Fibroblast of upper back skin (primary cell): ENCODE measurements at places on chromosomes 13 and 19.

DNA sequence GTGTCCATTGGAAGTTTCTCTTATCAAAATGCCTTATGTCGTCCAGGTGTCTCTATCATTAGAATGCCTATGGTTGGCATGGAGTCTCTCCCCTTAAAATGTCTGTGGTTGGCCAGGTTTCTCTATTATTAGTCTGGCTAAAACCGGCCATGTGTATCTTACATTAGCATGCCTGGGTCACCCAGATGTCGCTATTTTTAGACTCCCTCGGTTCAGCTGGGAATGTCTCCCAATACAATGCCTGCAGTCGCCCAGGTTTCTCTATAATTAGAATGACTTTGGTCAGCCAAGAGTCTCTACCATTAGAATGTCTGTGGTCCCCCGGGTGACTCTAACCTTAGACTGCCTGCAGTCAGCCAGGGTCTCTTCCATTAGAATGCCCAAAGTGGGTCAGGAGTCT, 1536.1 kb downstream of the UQCRFS1 start:
- DNase-seq: no peak

DNA sequence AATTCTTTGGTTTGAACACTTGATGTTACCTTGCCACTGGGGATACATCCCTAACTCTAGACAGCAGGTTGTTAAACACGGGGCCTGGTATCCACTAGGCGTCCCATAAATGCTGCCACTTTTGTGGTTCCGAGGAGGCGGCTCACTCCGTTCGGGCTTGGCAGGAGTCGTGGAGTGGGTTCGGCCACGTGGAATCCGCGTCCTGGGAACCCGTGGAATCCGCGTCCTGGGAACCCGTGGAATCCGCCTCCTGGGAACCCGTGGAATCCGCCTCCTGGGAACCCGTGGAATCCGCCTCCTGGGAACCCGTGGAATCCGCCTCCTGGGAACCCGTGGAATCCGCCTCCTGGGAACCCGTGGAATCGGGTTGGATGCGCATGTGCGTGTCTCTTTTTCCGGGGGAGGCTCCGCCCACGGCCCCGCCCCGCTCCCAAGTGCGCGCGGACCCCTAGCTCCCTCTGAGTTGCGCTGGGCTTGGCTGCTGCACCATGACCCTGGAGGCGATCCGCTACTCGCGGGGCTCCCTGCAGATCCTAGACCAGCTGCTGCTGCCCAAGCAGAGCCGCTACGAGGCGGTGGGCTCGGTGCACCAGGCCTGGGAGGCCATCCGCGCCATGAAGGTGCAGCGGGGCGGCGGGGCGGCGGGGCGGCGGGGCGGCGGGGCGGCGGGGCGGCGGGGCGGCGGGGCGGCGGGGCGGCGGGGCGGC, at the start of gene MRI1:
TSS of gene MRI1 (plus strand) at position 422 of the 707 bp plus-strand sequence. CDS start at position 489, 67 bp downstream.
- DNase-seq: peak; percentile 67

- DNase-seq: peak; percentile 22
Observed at GRCh38 chr13:24911133-24911908, 147.4 kb downstream of the RNF17 start.

GRCh38 chr13:74190999-74191398, 56.8 kb upstream of the KLF12 start:
- DNase-seq: no peak

DNA sequence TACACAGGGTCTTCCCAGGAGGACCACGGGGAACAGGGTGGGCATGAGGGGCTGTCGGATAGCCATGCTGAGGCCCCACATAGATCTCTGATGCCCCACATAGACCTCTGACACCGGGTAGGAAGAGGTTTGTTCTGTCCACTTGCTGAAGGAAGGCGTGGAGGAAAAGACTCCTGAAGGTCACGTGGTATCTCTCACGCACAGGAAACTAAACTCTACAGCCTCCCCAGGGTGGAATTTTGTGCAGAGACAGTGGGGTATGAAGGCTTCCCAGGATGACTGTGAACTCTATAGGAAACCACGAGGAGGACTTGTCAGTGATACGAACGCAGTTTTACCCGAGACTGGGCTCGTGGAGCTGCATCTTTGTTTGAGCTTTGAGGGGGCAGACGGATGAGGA, 2.8 kb downstream of the EVI5L start:
- no peak for DNase-seq

GRCh38 chr13:73168953-73169401, 110.2 kb downstream of the KLF5 start:
- DNase-seq: peak; percentile 85

- no peak for DNase-seq
Observed at GRCh38 chr13:83531022-83531421, 351.3 kb downstream of the SLITRK1 start.

- no peak for DNase-seq
Observed at GRCh38 chr19:48010932-48011758, 16.7 kb downstream of the ELSPBP1 start.

- no peak for DNase-seq
Observed at GRCh38 chr19:944171-944567, 18.3 kb downstream of the ARID3A start.

DNA sequence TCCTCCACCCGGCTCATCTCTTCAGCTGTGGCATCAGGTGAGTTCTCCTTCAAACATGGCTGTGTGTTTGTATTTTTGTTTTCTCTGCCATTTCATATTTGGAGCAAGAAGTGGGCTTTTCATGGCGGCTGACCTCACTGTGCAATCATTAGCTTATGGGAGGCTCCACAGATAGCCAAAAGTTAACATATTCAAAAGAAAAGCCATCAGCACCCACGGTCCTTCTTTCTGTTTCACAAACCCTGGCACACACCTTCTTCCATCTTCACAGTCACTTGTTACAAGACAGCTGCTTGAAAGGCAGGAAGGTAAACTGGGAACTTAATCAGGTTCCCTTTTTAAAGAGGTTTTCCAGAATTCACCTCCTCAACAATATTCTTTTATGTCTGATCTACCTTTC, 69.3 kb upstream of the ATP12A start:
- no peak for DNase-seq

DNA sequence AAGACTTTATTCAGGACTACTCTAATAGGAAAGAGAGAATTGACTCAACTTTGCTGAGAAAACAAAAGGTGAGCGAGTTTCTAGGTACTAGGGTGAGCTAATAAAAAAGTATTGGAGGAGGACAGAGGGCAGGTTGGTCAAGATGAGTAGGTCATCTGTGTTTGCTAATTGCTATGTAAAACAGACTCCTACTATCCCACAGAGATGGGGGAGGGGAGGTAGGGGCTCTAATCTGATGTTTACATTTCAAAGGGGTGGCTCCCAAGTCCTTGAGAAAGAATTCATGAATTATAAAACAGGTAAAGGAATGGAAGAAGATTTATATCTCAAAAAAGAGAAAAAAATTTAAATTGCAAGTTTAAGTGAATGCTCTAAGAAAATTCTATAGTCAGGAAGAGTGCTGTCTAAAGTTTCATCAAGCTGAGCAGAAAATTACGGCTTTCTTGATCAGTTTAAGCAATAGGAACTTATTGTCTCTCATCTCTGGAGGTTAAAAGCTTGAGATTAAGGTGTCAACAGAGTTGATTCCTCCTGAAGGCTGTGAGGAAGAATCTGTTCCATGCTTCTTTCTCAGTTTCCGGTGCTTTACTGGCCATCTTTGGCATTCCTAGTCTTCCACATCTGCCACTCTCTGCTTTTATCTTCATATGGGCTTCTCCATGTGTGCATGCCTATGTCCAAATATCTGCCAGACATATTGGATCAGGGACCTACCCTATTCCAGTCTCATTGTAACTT, 790.3 kb downstream of the SLITRK5 start:
- no peak for DNase-seq

DNA sequence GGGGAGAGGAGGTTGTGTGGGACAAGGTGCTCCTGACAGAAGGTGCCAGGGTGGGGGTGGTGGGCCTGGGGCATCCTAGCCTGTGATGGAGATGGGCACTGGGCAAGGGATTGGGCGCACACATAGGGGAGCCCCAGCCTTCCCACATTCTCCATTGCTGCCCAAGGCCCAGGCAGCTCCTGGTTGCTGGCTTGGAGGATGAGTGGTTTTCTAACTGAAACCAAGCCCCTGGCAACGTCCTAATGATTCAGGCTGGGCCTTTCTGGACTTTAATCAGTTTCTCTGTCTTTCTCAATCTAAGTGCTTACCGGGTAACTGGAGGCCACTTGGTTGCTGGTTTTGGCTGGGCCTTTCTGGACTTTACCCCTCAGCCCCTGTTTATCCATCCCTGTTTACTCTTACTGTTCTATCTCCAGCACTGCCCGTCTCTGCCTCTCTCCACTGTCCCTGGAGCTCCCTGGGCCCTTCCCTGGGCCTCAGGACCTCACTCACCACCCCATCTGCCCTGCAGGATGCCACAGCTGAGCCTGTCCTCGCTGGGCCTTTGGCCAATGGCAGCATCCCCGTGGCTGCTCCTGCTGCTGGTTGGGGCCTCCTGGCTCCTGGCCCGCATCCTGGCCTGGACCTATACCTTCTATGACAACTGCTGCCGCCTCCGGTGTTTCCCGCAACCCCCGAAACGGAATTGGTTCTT, 354 bp downstream of the CYP4F3 start:
- DNase-seq: no peak

- DNase-seq: no peak
Observed at GRCh38 chr13:51747438-51748434, 56.2 kb downstream of the DHRS12 start.

DNA sequence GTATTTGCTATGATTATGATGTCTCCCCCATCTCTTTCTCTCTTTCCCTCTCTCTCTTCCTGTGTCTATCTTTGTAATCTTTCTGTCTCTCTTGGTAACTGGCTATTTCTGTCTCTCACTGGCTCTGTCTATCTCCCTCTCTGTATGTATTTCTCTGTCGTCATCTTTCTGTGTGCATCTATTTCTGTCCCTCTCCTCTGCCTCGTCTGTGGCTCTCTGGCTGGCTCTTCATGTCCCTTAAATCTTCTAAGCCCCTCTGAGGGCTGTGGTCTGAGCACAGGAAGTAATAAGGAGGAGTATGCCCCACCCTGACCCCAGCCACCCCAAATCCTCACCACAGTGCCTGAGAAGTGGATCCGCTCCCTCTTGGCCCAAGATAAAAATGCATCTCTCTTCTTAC, 104.4 kb downstream of the DNAJC15 start:
- no peak for DNase-seq

DNA sequence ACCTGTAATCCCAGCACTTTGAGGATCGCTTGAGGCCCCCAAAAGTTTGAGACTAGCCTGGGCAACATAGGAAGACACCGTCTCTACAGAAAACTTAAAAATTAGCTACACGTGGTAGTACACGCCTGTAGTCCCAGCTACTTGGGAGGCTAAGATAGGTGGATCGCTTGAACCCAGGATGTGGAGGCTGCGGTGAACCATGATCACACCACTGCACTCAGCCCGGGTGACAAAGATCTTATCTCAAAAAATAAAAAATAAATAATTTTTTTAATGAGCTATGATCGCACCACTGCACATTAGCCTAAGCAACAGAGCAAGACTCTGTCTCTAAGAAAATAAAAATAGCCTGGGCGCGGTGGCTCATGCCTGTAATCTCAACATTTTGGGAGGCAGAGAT, 6.6 kb downstream of the RCBTB2 start:
- DNase-seq: no peak

DNA sequence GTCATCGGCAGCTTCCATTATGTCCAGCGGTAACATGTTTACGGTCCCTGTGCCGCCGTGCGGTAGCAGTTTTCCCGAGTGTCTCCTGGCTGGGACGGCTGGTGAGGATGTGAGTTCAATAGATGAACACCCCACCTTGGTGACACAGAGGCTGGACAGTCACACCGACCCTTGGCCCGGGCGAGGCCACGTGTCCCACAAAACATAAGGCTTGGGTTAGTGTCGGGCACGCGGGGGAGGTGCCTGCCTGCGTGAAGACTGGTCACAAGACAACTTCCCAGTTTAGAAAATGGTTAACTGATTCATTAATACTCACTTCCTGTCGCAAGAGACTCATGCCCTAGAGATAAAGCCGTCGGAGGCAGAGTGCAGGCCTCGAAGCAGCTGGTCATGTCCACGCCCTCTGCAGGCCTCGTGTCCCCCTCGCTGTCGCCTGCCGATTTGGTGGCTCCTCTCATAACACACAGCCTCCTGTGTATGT, 17.2 kb downstream of the RASA3 start:
- DNase-seq: peak; percentile 67

DNA sequence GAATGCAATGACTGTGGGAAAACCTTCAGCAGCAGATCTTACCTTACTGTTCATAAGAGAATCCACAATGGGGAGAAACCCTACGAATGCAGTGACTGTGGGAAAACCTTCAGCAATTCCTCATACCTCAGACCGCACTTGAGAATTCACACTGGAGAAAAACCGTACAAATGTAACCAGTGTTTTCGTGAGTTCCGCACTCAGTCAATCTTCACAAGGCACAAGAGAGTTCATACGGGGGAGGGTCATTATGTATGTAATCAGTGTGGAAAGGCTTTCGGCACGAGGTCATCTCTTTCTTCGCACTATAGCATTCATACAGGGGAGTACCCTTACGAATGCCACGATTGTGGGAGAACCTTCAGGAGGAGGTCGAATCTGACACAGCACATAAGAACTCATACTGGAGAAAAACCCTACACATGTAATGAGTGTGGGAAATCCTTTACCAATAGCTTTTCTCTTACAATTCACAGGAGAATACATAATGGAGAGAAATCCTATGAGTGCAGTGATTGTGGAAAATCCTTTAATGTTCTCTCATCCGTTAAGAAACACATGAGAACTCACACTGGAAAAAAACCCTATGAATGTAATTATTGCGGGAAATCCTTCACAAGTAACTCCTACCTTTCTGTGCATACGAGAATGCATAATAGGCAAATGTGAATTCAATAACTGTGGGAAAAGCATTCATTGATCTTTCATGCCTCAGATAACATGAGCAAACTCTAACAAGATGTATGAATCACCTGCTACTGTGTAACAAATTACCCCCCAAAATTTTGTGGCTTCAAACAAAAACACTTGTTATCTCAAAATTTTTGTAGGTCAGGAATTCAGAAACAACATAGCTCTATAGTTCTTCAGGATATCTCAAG, 13.8 kb downstream of the ZNF557 start:
- DNase-seq: peak; percentile 10

DNA sequence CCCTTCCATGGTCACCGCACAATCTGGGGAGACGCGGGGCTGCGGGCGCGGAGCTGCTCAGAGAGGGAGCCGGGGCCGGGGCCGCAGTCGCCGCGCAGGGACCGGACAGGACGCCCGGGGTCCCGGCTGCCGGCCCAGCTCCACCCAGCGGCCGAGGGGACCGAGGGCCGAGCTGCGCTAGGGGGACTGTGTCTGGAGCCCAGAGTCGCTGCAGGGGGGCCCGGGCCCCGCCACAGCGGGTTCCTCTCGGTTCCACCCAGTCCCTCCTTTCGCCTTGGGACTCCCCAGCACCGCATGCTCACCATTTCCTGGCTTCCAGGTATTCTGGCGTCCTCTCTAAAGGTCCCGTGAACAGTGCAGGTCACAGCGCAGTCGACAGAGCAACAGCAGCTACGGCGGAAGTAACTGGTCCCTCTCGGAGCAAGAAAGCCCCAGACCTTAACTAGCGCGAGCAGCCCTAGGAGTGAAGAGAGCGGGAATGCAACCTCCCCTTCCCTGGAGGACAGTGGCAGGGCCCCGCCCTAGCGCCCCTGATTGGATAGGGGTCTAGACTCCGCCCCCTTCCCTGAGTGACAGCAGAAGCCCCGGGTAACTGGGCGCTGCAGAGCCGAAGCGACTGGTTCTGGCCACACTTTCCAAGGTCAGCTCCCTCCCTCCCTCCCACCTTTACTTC, at the start of gene ZNF878:
TSS of gene ZNF878 (minus strand) at position 465 of the 673 bp plus-strand sequence. CDS start at position 305, 160 bp downstream.
- peak; percentile 85 for DNase-seq
